Pancreas (tissue), 10 donors: ENCODE measurements at places on chromosomes 13 and 19.

GRCh38 chr13:84946192-84946591, 853.0 kb downstream of the SLITRK6 start:
- no peak for DNase-seq
- no peaks in the 10 kb centered on the region for H3K4me1 ChIP-seq
- no peak overlapping the region for H3K27ac ChIP-seq
- no peak overlapping the region for H3K4me3 ChIP-seq

DNA sequence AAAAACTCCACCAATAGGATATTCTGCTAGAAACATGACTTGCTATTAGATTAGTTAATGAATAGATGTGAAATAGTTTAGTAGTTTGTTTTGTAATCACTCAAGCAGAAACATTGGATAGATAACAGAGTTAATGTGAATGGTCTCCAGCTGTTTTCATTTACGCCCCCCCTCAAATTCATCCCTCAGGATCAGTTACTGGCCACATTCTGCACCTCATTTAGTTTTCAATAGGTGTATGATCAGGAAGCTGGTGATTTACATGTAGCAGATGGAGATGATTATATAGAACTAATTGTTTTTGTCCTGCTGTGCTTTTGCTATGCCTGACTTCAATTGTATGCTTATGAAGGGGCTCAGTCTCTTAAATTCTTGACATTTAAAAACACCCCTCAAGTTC, 759.0 kb downstream of the SLITRK6 start:
- no peak for DNase-seq
- H3K27ac ChIP-seq: no peak overlapping the region
- H3K27me3 ChIP-seq: no peaks in the 10 kb centered on the region
- no peaks in the 10 kb centered on the region for H3K36me3 ChIP-seq
- H3K4me3 ChIP-seq: no peak overlapping the region
- H3K4me1 ChIP-seq: no peaks in the 10 kb centered on the region

- no peaks in the 10 kb centered on the region for H3K4me1 ChIP-seq
- H3K4me3 ChIP-seq: no peak within 1 kb of the TSS
- DNase-seq: no peak
- H3K27me3 ChIP-seq: no peaks in the 10 kb centered on the region
- no peaks in the 10 kb centered on the region for H3K36me3 ChIP-seq
Observed at GRCh38 chr19:50983625-50984292, at the start of gene KLK7. Gene KLK7, minus strand, starts transcription at chr19:50983917. Its CDS starts 1,518 bp downstream, at chr19:50982399.

- no peaks in the 10 kb centered on the region for H3K4me1 ChIP-seq
- H3K27me3 ChIP-seq: no peaks in the 10 kb centered on the region
- no peak for DNase-seq
- no peak overlapping the region for H3K27ac ChIP-seq
- H3K36me3 ChIP-seq: no peaks in the 10 kb centered on the region
Observed at GRCh38 chr13:108728370-108728769, 99.0 kb downstream of the MYO16 start.

DNA sequence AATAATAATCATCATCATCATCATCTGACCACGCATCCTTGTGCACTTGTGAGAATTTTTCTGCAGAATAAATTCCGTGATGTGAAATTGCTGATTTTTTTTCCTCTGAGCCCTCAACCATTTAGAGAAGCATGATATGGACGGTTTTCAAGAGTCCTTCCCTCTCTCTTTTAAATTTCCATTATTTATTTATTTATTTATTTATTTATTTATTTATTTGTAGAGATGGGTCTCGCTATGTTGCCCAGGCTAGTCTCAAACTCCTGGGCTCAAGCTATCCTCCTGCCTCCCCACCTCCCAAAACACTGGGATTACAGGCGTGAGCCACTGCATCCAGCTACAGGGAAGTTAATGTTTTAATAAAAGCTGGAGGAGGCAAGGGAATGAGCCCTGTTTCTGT, 39.6 kb downstream of the CACNA1A start:
- no peaks in the 10 kb centered on the region for H3K4me1 ChIP-seq
- H3K36me3 ChIP-seq: no peaks in the 10 kb centered on the region
- no peak overlapping the region for H3K27ac ChIP-seq

DNA sequence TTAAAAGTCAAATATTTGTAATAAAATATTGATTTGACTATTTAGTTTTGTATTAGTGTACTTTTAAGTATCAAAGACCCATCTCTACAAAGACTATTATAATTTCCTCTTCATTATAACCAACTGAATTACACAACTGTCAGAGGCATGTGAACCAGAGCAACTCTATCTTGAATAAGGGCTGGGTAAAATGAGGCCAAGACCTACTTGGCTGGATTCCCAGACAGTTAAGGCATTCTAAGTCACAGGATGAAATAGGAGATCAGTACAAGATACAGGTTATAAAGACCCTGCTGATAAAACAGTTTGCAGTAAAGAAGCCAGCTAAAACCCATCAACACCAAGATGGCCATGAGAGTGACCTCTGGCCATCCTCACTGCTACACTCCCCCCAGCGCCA, 36.2 kb upstream of the ATP12A start:
- H3K27ac ChIP-seq: no peak overlapping the region
- no peak overlapping the region for H3K4me3 ChIP-seq
- no peaks in the 10 kb centered on the region for H3K4me1 ChIP-seq

GRCh38 chr13:30905932-30906383, at the start of gene MEDAG:
Gene MEDAG, plus strand, starts transcription at chr13:30906271. Its CDS starts 245 bp downstream, at chr13:30906516.
- DNase-seq: peak; percentile 19
- H3K27ac ChIP-seq: no peak within 1 kb of the TSS
- no peaks in the 10 kb centered on the region for H3K36me3 ChIP-seq
- peaks cover 3% of the 10 kb centered on the region for H3K27me3 ChIP-seq

- no peaks in the 10 kb centered on the region for H3K4me1 ChIP-seq
- H3K27me3 ChIP-seq: no peaks in the 10 kb centered on the region
- no peak overlapping the region for H3K27ac ChIP-seq
- no peaks in the 10 kb centered on the region for H3K36me3 ChIP-seq
- no peak overlapping the region for H3K4me3 ChIP-seq
Observed at GRCh38 chr13:79187917-79188690, 218.0 kb downstream of the RBM26 start.

- peak overlapping the region; percentile 99 for H3K27ac ChIP-seq
- no peaks in the 10 kb centered on the region for H3K36me3 ChIP-seq
- H3K4me1 ChIP-seq: peaks cover 40% of the 10 kb centered on the region
- no peak for DNase-seq
Observed at GRCh38 chr13:24184882-24185281, 24.4 kb downstream of the SPATA13 start.

GRCh38 chr19:29367791-29368222, 154.9 kb upstream of the UQCRFS1 start:
- no peaks in the 10 kb centered on the region for H3K27me3 ChIP-seq
- no peak overlapping the region for H3K4me3 ChIP-seq
- H3K36me3 ChIP-seq: no peaks in the 10 kb centered on the region
- H3K4me1 ChIP-seq: no peaks in the 10 kb centered on the region
- no peak for DNase-seq

GRCh38 chr19:16032509-16033135, 43.7 kb upstream of the TPM4 start:
- H3K4me3 ChIP-seq: no peak overlapping the region
- H3K27ac ChIP-seq: no peak overlapping the region
- no peaks in the 10 kb centered on the region for H3K36me3 ChIP-seq
- H3K4me1 ChIP-seq: no peaks in the 10 kb centered on the region
- H3K27me3 ChIP-seq: no peaks in the 10 kb centered on the region
- no peak for DNase-seq

- no peaks in the 10 kb centered on the region for H3K36me3 ChIP-seq
- no peaks in the 10 kb centered on the region for H3K4me1 ChIP-seq
- H3K27me3 ChIP-seq: no peaks in the 10 kb centered on the region
- no peak overlapping the region for H3K27ac ChIP-seq
Observed at GRCh38 chr13:44912278-44913016, 76.8 kb downstream of the NUFIP1 start.

GRCh38 chr13:73222627-73223305, 164.0 kb downstream of the KLF5 start:
- no peaks in the 10 kb centered on the region for H3K36me3 ChIP-seq
- H3K27me3 ChIP-seq: no peaks in the 10 kb centered on the region
- no peak overlapping the region for H3K4me3 ChIP-seq
- DNase-seq: no peak

DNA sequence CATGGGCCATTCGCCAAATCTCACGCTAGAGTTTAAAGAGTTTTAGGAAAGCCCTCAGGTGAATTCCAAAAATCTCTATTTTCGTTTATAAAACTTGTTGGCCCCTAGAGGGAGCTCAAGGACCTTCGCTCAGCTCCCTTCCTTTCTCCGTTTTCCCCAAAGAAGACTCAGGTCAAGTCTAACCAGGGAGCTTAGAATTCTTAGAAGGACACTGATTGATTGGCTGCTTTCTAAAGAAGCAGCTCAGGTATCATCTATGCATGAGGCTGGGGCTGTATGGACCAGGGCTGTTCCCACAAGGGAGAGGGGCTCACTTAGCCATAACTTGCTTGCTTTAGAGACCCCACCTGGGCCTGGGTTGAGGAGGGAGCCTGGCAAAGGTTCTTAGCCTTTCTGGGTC, 20.5 kb downstream of the DZIP1 start:
- no peaks in the 10 kb centered on the region for H3K36me3 ChIP-seq
- no peak overlapping the region for H3K27ac ChIP-seq
- DNase-seq: no peak
- peaks cover 4% of the 10 kb centered on the region for H3K4me1 ChIP-seq

GRCh38 chr19:15129856-15130585, 22.8 kb downstream of the SYDE1 start:
- peaks cover 4% of the 10 kb centered on the region for H3K4me1 ChIP-seq
- H3K36me3 ChIP-seq: no peaks in the 10 kb centered on the region
- no peak for DNase-seq
- H3K27ac ChIP-seq: no peak overlapping the region
- H3K27me3 ChIP-seq: no peaks in the 10 kb centered on the region
- no peak overlapping the region for H3K4me3 ChIP-seq

GRCh38 chr19:2248136-2249009, 750 bp upstream of the AMH start:
- no peaks in the 10 kb centered on the region for H3K4me1 ChIP-seq
- H3K36me3 ChIP-seq: peaks cover 42% of the 10 kb centered on the region
- H3K27ac ChIP-seq: no peak overlapping the region
- DNase-seq: peak; percentile 73

DNA sequence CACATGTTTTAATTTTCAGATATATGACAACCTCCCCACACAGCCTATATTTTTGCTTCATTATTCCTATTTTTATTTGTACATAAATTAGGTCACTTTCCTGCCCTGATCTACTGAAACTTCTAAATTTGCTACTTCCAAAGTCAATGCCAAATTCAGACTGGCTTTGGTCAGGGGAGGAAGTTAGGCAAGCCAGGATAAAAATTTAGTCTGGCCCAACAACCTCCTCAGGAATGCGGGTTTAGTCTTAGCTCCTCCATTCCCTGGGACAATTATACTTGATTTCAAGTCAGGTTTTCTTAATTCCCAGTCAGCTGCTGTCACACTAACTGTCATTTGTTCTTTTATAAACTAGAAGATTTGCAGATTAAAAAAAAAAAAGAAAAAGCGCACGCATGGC, 84.3 kb downstream of the TM9SF2 start:
- no peaks in the 10 kb centered on the region for H3K27me3 ChIP-seq
- DNase-seq: no peak
- H3K4me3 ChIP-seq: no peak overlapping the region
- H3K4me1 ChIP-seq: no peaks in the 10 kb centered on the region

GRCh38 chr19:21130097-21130775, 11.6 kb upstream of the ZNF431 start:
- no peak for DNase-seq
- H3K27me3 ChIP-seq: no peaks in the 10 kb centered on the region
- peak overlapping the region; percentile 57 for H3K27ac ChIP-seq
- no peak overlapping the region for H3K4me3 ChIP-seq
- no peaks in the 10 kb centered on the region for H3K4me1 ChIP-seq

DNA sequence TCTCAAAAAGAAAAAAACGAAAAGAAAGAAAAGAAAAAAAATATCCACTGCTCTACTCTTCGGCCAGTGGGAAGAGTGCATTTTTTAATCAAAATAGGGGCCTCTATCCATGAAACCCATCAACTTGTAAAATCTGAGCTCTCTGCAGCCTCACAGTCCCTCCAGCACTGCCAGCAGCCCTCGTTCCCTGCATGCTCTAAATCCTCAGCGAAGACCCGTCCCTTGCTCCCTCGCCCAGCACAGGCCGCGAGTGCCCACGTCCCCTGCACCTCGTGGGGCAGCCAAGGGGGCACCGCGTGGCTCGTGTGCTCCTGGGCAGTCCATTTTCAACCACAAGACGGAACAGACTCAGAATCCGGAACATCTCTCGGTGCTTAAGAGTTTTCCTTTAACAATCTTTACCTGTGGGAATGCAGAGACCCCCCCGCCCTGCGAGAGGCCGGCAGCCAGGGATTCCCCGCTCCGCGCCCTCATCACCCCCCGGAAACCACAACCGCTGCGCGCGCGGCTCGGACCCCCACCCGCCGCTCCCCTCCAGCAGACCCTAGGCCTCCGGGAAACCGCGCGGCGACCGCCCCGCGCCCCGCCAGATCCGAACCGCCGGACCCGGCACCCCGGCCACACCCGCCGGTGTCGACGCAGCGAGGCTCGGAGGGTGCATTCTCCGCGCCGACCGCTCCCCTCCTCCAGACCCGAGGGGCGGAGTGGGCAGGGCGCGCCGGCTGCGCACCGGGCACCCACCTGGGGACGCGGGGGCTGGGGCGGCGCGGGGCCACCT, 638 bp downstream of the ANKRD27 start:
- no peaks in the 10 kb centered on the region for H3K27me3 ChIP-seq
- no peaks in the 10 kb centered on the region for H3K4me1 ChIP-seq
- DNase-seq: no peak

DNA sequence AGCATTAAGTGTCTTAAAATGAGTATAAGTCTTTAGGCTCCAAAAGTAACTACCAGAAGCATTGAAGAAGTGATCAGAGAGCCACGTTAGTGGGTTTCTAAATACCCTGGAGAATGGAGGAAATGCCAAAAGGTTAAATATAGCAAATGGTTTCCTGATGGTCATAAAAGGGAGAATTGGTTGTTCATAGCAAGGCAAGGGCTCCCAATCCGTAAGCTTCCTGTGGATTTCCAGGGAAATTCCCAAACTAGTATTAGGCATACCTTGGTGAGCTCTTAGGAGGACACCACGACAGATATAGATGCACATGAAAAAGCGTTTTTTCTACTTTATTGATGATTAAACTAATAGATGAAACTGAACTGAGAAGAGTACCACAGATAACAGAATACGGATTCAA, 410.9 kb downstream of the FOXO1 start:
- H3K36me3 ChIP-seq: no peaks in the 10 kb centered on the region
- no peaks in the 10 kb centered on the region for H3K27me3 ChIP-seq
- H3K27ac ChIP-seq: no peak overlapping the region
- H3K4me3 ChIP-seq: no peak overlapping the region
- no peak for DNase-seq
